Vagina (tissue), 2 donors: ENCODE measurements at places on chromosomes 16 and 17. TPM values are rescaled to one million over a fixed set of nuclear protein-coding genes. Genes with fewer than 3 reads are reported as not detected.

GRCh38 chr17:77287432-77288068 is 146.8 kb downstream of the SEC14L1 start:
- no peak for DNase-seq
- no peak overlapping the region for H3K4me3 ChIP-seq
- peaks cover 46% of the 10 kb centered on the region for H3K4me1 ChIP-seq
- H3K36me3 ChIP-seq: no peaks in the 10 kb centered on the region

GRCh38 chr17:82400830-82401229 is 17.3 kb upstream of the HEXD start:
- DNase-seq: no peak
- no peak overlapping the region for H3K4me3 ChIP-seq
- no peaks in the 10 kb centered on the region for H3K36me3 ChIP-seq
- peaks cover 38% of the 10 kb centered on the region for H3K4me1 ChIP-seq
- no peak overlapping the region for H3K27ac ChIP-seq

DNA sequence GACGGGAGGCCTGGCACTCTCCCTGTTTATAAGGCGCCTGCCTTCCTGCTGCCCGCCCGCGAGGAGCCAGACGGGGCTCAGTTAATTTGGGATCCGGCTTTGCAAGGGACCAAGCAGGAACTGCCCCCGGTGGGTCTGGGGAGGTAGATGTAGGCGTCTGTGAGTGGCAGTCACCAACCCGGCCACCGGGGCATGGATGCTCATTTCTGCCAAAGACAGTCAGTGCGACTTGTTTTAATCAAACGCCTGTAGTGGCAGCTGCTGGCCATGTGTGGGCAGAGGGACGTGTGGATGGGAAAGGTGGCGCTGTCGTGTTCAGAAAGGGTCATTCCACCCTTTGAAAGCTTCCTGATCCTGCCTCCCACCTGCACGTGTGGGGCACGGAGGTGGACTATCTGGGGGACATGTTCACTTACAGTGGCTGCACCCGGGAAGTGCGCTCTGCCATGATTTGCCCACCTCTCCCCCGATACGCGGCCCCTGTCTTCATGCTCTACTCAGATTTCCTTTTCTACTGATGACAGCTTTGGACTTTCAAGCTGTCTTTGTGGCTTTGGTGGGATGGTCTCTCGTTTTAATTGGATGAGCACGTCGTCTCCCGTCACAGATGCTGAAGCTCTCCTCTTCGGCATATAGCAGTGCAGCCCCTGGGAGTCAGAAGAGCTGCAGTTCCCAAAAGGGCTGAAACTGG is 60.3 kb upstream of the CIBAR2 start:
- no peak for DNase-seq
- no peaks in the 10 kb centered on the region for H3K27me3 ChIP-seq

DNA sequence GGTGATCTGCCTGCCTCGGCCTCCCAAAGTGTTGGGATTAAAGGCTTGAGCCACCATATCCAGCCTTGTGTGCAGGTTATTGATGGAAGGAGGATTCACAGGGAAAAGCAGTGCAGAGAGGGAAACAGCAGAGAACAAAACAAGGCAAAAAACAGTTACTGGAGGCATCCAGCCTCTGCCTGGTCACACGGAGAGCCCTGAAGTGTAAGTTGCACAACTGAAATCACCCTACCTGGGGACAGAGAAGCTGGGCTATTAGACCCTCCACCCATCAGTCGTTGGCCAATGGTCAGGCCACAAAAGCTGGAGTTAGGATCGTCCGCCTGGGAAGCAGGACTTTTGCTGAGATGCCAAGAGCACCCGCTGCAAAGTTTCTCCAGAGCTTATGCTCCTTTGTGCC is 57.9 kb upstream of the BCO1 start:
- H3K4me1 ChIP-seq: peaks cover 18% of the 10 kb centered on the region
- H3K27me3 ChIP-seq: no peaks in the 10 kb centered on the region

DNA sequence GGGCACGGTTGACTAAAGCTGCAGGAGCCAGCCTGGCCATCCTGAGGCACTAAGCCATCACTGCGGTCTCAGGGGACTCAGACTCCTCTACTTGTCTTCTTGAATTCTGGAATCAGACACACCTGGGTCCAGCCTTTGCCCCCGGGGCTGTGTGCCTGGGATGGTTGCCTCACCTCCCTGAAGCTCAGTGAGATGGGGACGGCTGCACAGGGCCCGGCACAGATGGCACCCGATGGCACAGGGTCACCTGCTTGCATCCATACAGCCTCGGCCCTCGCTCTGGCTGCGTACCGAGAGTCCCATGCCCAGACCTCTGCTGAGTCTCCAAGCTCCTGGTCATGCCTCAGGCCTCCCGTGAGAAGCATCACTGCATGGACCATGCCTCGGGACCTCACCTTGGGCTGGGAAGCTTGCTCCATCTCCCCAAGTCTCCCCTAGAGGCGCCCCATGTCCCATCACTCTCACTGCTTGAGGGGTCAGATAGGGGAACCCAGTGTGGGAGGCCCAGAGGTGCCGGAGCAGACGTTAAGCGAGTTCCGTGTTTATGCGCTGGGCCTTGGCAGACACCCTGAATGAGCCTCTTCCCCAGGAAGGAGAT is 316.3 kb downstream of the SEC14L1 start:
- DNase-seq: no peak
- H3K4me1 ChIP-seq: peaks cover 99% of the 10 kb centered on the region
- peak overlapping the region; percentile 43 for H3K27ac ChIP-seq
- H3K4me3 ChIP-seq: no peak overlapping the region
- H3K36me3 ChIP-seq: no peaks in the 10 kb centered on the region

- H3K27me3 ChIP-seq: no peaks in the 10 kb centered on the region
- no peak overlapping the region for H3K27ac ChIP-seq
- DNase-seq: no peak
These were observed 4.3 kb downstream of the SPATA2L start for GRCh38 chr16:89697161-89697615.

- H3K4me1 ChIP-seq: no peaks in the 10 kb centered on the region
- no peaks in the 10 kb centered on the region for H3K36me3 ChIP-seq
- no peak overlapping the region for H3K4me3 ChIP-seq
- DNase-seq: no peak
- no peak overlapping the region for H3K27ac ChIP-seq
These were observed 12.5 kb upstream of the RHBDL3 start for GRCh38 chr17:32253117-32253611.

- H3K27me3 ChIP-seq: no peaks in the 10 kb centered on the region
- H3K4me3 ChIP-seq: no peak overlapping the region
- H3K36me3 ChIP-seq: no peaks in the 10 kb centered on the region
- H3K27ac ChIP-seq: peak overlapping the region; percentile 27
- DNase-seq: no peak
These were observed 68.5 kb downstream of the YPEL2 start for GRCh38 chr17:59399914-59400313.

- H3K27me3 ChIP-seq: no peaks in the 10 kb centered on the region
- peaks cover 51% of the 10 kb centered on the region for H3K4me1 ChIP-seq
- no peak for DNase-seq
- no peaks in the 10 kb centered on the region for H3K36me3 ChIP-seq
These were observed at the start of gene CRAMP1 for GRCh38 chr16:1612320-1613111. Gene CRAMP1, plus strand, starts transcription at chr16:1612360. Its CDS starts 2,280 bp downstream, at chr16:1614640.

GRCh38 chr16:56825826-56826225 is 39.2 kb upstream of the SLC12A3 start:
- DNase-seq: no peak
- no peaks in the 10 kb centered on the region for H3K4me1 ChIP-seq

DNA sequence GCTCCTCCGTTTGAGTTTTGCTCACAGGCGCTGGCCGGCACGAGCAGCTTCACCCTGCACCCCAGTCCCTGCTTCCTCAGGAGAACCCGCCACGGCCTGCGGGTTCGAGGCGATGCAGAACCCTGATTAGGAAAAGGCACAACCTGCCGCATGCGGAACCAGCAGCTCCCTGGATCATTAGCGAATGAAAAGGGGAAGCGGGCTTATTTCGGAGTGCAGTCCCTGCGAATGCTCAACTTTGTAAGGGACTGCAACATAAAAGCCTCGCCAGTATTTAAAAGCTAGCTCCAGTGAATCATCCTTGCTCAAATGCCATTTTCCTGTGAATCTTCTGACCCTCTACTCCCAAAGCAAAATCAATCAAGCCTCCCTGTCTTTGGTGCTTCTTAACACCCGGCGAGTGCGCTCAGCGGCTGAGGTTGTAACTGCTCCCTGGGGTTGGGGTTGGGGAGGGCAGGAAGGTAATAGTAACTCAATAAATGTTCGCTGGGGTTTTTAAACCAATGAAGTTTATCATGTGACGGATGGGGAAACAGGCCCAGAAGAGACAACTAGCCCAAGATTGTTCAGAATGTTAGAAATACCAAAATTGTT is 678 bp upstream of the AKAP10 start:
- DNase-seq: no peak
- peak overlapping the region; percentile 96 for H3K27ac ChIP-seq
- no peaks in the 10 kb centered on the region for H3K36me3 ChIP-seq
- H3K27me3 ChIP-seq: no peaks in the 10 kb centered on the region
- H3K4me1 ChIP-seq: peaks cover 36% of the 10 kb centered on the region

- H3K27ac ChIP-seq: no peak overlapping the region
- no peaks in the 10 kb centered on the region for H3K27me3 ChIP-seq
- no peaks in the 10 kb centered on the region for H3K36me3 ChIP-seq
- no peaks in the 10 kb centered on the region for H3K4me1 ChIP-seq
- no peak overlapping the region for H3K4me3 ChIP-seq
These were observed 92.9 kb downstream of the TMEM132E start for GRCh38 chr17:34672176-34672785.

DNA sequence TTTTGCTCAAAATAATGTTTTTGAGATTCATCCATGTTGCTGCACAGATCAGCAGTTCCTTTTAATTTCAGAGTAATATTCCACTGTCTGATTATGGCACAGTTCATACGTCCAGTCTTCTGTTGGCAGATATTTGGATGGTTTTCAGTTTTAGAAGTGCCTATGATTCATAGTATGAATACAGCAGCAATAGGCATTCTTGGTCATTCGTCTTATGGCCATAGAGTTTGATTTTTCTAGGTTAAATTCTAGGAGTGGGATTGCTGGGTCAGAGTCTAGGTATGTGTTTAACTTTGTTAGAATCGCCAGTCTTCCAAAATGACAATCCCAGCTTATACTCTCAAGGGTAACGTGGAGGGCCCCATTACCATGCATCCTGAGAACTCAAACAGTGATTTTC is 11.5 kb upstream of the IL34 start:
- DNase-seq: no peak

GRCh38 chr17:75417054-75417580 is 11.6 kb upstream of the GRB2 start:
- H3K27me3 ChIP-seq: no peaks in the 10 kb centered on the region
- H3K36me3 ChIP-seq: no peaks in the 10 kb centered on the region

- no peaks in the 10 kb centered on the region for H3K27me3 ChIP-seq
- peaks cover 6% of the 10 kb centered on the region for H3K4me1 ChIP-seq
- H3K4me3 ChIP-seq: no peak overlapping the region
- no peak for DNase-seq
- peak overlapping the region; percentile 46 for H3K27ac ChIP-seq
- H3K36me3 ChIP-seq: no peaks in the 10 kb centered on the region
These were observed 47.8 kb upstream of the HAS3 start for GRCh38 chr16:69057400-69058378.

DNA sequence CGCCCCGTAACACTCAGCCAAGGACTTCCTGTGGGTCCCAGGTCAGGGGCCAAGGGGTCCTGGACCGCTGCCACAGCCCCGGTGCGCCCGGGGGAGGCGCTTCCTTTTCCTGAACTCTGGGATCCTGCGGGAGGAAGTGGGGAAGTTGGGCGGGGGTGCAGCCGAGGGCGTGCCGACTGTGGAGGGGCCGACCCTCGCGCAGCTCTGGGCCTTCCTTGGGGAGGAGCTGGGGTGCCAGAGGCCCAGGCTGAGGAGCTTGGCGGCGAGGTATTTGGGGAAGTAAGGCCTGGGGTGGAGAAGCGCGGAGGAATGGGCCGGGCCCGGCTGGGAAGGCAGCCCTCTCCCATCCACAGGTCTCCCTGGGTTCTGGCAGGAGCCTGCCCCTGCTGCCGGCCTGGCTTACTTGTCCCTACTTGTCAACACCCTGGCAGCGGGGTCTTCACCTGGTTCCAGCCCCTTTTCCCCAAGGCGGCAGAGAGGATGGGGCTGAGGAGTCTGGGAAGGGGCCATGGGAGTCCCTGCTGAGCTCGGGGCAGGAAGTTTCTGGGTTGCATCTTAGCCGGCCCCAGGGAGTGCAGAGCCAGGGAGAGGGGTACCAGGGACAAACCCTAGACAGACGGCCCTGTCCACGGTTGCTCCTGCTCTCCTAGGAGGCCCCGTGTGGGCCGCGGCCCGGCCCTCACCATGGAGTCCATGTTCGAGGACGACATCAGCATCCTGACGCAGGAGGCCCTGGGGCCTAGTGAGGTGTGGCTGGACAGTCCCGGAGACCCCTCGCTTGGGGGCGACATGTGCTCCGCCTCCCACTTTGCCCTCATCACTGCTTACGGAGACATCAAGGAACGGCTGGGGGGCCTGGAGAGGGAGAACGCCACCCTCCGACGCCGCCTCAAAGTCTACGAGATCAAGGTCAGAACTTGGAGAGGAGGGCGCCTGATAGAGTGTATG is 1.7 kb downstream of the TBKBP1 start:
- H3K4me3 ChIP-seq: peak overlapping the region; percentile 68
- peaks cover 35% of the 10 kb centered on the region for H3K4me1 ChIP-seq
- DNase-seq: no peak
- peak overlapping the region; percentile 94 for H3K27ac ChIP-seq
- H3K36me3 ChIP-seq: peaks cover 5% of the 10 kb centered on the region

- H3K27me3 ChIP-seq: no peaks in the 10 kb centered on the region
- H3K36me3 ChIP-seq: no peaks in the 10 kb centered on the region
- H3K27ac ChIP-seq: no peak overlapping the region
These were observed 320.1 kb downstream of the CBLN1 start for GRCh38 chr16:48961546-48961945.

GRCh38 chr17:59415397-59415796 is 83.9 kb downstream of the YPEL2 start:
- H3K4me1 ChIP-seq: peaks cover 6% of the 10 kb centered on the region
- H3K27ac ChIP-seq: no peak overlapping the region
- no peaks in the 10 kb centered on the region for H3K36me3 ChIP-seq
- no peak overlapping the region for H3K4me3 ChIP-seq
- no peaks in the 10 kb centered on the region for H3K27me3 ChIP-seq

DNA sequence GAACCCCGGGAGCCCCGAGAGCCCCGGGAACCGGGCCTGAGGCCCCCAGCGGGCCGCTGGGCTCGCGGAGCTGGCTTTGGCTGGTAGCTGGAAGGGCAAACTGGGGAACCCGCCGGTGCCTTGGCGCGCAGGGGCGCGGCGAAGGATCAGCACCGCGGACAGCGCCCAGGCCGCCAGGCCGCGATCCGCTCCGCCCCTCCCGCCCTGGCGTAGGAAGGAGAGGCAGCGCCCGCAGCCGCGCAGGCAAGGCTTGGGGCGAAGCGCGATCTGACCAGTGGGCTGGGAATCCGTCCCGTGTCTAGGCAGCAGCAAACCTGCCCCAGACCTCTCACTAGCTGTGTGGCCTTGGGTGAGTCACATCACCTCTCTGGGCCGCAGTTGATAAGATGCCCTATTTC is 331 bp upstream of the CCDC92B start:
- H3K4me3 ChIP-seq: no peak overlapping the region
- H3K36me3 ChIP-seq: no peaks in the 10 kb centered on the region
- H3K4me1 ChIP-seq: peaks cover 5% of the 10 kb centered on the region
- H3K27ac ChIP-seq: no peak overlapping the region

- no peak overlapping the region for H3K27ac ChIP-seq
- peaks cover 24% of the 10 kb centered on the region for H3K36me3 ChIP-seq
- H3K4me3 ChIP-seq: no peak overlapping the region
- no peak for DNase-seq
- no peaks in the 10 kb centered on the region for H3K27me3 ChIP-seq
These were observed 26.4 kb downstream of the LDAF1 start for GRCh38 chr16:21184834-21185233.

Gene TMEM235
- not detected for total RNA-seq

Gene CNEP1R1
- total RNA-seq: 20.4 TPM

Gene SEPTIN1
- 3.7 TPM for total RNA-seq

Gene CD300LD
- not detected for total RNA-seq

Gene SCGB1C2
- total RNA-seq: not detected

Gene SULT1A2
- not detected for total RNA-seq

Gene OR4D1
- not detected for total RNA-seq

Gene SDR42E1
- total RNA-seq: 4.2 TPM

Gene TMEM238L
- 1.2 TPM for total RNA-seq

Gene MT1G
- total RNA-seq: not detected
